CD8-positive, alpha-beta T cell (primary cell): ENCODE measurements at places on chromosomes 4 and X.

DNA sequence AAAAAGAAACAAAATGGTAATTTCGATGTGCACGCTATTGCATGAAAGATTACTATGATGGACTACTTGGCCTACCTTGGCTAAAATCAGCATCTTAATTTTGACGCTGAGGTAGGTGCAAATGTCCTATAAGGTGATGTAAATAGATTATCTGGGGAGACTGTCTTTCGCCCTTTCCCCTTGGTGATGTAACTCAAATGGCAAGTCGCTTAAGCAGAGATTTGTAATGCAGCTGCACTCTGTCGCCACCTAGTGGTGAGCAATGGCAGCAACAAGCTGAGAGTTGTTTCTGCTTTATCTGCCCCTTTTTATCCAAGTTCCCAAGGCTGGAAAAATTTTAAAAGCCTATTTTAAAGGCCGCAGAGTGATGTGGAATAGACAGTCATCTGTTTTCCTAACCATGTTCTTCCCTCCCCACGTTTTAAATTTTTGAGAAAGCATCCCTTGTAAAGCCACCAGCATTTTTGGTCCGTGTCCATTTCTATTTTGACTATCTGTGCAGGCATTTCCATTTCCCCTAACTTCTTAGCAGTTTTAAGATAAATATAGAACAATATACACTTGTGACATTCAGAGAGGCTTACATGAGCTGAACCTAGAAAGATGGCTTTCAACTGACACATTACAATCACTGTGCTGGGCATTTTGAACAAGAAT lies 62.4 kb upstream of the PDLIM3 start:
- peak; percentile 63 for DNase-seq

DNA sequence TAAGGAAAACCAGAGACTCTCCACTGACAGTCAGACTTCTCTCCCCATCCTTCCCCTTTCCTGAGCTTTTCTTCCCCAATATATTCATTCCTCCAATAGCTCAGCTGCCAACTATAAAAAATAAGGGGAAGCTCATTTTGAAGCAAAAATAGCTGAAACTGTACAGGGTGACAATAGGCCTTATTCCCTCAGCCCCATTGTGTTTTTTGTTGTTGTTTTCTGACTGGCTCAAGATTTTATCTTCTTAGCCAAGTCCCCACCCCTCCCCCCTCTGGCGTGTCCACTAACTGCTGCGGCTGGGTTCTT lies 26.2 kb downstream of the PRPS1 start:
- no peak for DNase-seq

DNA sequence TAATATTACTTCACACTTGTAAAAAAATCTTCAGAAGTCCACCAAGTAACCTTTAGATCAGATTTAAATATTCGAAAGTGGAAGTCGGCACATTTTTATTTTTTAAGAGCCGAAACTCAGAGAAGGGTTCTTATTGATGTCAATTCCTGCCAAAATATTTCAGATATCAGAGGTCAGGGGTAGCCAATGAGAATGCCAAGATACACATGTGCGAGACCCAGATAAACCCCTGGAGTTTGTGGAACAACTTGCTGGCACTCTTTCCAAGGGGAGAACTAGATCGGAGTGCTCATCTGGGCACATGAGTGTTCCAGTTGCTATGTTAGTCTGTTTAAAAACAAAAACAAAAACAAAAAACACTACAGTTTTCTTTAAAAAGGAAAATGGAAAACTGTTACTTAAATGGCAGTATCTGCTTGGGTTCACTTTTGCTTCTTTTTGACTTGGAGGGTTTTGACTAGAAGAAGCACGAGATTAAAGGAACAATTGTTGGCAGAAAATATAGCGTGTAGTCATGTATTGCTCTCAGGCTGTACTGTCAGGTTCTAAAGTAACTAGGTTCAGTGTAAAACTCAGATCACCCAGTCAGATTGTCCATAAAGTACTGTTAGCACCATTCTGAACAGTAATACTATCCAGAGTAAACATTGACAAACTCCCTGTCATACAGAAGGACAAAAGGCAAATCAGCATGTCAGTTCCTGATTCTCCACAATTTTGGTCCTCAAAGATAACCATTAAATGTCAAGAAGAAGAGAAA lies 188.0 kb upstream of the PACRGL start:
- DNase-seq: no peak

- DNase-seq: no peak
Measured at GRCh38 chr4:159191989-159192388, 89.1 kb downstream of the RAPGEF2 start.

DNA sequence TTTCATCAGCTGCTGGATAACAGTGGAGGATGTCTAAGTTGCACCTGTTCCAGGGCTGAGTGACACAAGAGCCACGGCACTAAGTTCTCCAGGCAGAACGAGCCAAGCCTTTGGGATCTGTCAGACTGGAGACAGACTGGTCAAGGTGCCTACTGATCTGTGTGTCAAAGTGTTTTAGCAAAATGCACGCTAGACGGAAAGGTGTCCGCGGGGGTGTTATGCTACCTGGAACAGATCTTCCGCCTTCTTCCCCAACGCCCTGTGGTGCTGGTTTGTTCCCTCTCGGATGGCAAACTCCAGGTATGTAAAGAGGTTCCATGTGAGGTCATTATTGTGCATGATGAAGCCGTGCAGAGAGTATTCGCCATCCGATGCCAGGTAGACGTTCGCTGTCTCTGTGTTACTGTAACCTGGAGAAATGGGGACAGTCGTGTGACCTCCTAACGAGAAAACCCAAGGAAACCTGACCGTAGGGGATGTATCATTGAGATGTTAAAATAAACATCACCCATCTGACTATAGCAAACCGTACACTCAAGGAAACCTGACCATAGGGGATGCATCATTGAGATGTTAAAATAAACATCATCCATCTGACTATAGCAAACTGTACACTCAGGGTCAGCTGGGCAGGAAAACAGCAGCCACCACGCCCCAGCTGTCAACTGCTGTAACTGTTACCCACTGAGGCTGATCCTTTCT lies 29.7 kb upstream of the SLC25A6 start:
- no peak for DNase-seq

- DNase-seq: no peak
Measured at GRCh38 chr4:108570993-108571569, 49.3 kb upstream of the RPL34 start.

DNA sequence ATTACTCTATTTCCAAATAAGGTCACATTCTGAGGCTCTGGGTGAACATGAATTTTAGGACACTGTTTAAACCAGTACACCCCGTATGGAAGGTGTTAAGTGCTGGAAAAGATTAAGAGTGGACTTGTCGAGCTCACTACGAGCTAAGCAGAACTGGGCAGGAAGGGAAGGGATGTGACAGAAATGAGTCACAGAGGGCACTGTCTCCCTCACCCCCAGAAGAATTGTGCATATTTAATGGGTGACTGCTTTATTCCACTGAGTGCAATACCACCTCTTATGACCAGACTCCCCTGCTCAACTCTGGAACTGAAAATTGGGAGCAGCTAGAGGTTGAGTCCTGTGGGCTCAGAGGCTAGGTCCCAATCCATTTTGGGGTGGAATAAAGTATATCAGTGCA lies 187.4 kb upstream of the RPS6KA3 start:
- no peak for DNase-seq

DNA sequence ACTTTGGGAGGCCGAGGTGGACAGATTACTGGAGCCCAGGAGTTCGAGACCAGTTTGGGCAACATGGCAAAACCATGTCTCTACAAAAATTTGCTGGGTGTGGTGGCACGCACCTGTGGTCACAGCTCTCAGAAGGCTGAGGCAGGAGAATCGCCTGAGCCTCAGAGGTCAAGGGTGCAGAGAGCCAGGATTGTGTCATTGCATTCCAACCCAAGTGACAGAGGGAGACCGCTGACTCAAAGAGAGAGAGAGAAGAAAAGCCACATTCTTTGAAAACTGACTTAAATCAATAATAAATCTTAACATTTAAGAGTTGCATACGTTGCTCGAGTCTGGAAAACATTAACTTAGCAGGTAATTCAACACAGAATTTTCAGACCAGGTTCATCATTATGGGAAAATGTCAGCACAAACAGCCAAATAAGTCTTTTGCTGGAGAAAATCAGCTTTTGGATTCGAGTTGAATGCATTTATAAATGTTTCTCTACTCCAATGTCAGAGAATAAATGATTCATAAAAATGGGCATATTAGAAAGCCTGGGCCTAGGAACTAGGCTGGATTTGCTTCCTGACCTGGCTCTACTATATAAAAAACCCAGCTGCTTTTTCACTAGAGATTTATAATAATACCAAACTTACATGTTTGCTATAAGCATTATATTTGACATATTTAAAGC lies 68.3 kb upstream of the RBPJ start:
- DNase-seq: no peak

DNA sequence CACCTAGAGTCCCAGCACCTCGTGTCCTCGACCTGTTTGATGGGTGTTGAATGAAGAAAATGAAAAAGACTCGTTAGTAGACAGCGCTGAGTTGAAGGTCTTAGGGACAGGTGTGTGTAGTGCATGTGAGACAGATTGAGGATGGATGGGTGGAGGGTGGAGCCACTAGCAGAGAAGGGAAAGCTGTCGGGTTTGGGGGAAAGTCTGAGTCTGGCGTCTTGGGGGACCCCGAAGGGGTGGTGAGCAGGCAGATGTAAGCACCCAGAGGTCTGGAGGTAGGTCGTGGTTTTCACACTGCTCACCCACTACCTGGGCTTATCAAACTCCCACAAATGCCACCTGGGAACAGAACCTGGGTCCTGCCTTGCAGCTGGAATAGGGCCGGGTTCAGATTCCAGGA lies 16.0 kb downstream of the TMEM271 start:
- no peak for DNase-seq

DNA sequence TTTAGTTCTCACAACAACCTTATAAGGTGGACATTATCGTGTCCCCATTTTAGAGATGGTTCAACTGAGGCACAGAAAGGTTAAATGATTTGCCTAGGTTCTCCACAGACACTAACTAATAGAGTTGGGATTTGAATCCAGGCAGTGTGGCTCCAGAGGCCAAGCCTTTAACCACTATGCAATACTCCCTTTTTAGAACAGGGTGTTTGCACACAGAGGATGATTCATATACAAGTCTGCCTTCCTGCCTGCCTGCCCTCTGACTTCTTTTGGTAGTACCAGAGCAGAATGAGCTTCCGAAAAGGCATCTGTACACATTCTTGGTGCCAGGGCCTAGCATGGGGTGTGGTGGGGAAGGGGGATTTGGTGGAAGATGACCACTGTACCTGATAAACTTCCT lies 150.8 kb upstream of the ARHGEF9 start:
- no peak for DNase-seq

GRCh38 chr4:127759228-127759820 lies 22.8 kb upstream of the HSPA4L start:
- no peak for DNase-seq

DNA sequence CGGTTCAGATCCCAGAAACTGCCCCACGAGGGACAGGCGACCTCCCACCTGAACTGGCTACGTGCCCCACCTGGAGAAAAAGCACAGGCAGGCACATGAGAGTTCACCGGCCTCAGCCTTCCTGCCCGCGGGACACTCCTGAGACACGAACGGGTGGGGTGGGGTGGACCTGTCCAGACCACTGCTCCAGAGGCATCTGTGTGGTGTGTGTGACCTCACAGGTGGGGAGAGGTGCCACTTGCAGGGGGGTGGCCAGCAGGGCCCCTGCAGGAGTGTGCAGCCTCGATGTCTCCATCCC lies 18.5 kb downstream of the NELFA start:
- no peak for DNase-seq

DNA sequence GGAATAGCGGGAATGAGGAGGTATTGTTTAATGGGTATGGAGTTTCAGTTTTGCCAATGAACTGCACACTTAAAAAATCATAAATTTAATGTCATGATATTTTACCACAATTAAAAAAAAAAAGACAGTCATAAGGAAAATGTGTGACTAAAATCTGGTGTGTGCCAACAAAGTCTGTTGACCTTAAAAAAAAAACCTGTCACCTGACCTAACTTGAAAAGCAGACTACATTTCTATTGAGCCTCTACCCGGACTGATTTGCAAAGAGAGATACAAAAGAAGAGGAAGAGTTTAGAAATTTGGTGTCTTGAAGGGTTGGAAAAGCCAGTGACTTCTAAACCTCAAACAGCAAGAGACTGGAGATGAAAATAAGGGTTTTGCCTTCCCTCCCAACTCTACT lies 48.4 kb downstream of the TMEM150C start:
- DNase-seq: no peak

DNA sequence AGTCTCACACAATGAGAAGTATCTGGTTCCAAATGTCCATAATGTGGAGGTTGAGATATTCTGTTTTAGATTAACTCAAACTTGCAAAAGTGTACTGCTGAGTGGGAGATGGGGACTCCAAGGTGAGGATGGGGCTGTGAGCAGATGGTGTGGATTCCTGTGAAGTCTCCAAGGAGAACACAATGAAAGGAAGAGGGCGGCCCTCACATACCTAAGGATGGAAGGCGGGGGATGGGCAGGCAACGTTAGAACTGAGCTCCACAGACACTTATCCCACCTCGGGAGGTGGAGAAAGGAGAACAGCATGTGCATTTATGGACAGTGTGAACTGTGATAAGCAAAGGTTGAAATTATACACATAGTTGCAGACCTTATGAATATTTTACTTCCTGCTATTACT lies 9.9 kb upstream of the SPATA4 start:
- DNase-seq: no peak

DNA sequence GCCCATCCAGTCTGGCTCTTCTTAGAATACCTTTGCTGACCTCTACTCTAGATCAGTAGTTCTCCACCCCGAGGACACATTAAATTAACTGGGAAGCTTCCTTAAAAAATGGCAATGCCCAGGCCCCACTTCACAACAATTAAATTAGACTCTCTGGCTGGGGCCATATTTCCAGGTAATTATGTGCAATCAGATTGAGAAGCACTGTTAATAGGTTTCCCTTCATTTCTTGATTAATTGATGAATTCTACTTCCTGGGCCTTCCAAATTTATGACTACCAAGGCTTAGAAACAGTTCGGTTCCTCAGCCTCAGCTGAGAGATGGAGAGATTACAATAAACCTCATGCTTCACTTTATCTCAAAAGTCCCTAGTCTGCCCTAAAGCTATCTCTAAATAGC lies 71.7 kb upstream of the LIMCH1 start:
- DNase-seq: no peak

- no peak for DNase-seq
Measured at GRCh38 chrX:10160211-10160610, 3.4 kb downstream of the CLCN4 start.

GRCh38 chr4:1207603-1208265 lies 35.4 kb upstream of the SPON2 start:
- DNase-seq: no peak

GRCh38 chr4:95627709-95628108 lies 78.9 kb upstream of the UNC5C start:
- no peak for DNase-seq

GRCh38 chr4:104869831-104870230 lies 276.8 kb upstream of the TET2 start:
- DNase-seq: no peak

DNA sequence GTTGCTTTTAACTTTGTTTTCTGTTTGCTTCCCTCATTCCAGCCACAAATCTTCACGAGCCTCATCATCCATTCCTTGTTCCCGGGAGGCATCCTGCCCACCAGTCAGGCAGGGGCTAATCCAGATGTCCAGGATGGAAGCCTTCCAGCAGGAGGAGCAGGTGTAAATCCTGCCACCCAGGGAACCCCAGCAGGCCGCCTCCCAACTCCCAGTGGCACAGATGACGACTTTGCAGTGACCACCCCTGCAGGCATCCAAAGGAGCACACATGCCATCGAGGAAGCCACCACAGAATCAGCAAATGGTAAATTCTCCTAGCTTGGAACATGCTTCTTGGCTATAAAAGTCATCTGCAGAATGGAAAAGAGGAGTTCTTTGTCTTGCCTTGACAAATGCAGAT lies 12.6 kb downstream of the AMTN start:
- DNase-seq: no peak
